ENCODE measurements at places on chromosomes 7 and 10.

GRCh38 chr7:128174386-128174785 lies 66.7 kb upstream of the LEP start:
- no peak for DNase-seq

- DNase-seq, result no peak
These were observed 67.8 kb downstream of the TMEM26 start for GRCh38 chr10:61385231-61386001.

DNA sequence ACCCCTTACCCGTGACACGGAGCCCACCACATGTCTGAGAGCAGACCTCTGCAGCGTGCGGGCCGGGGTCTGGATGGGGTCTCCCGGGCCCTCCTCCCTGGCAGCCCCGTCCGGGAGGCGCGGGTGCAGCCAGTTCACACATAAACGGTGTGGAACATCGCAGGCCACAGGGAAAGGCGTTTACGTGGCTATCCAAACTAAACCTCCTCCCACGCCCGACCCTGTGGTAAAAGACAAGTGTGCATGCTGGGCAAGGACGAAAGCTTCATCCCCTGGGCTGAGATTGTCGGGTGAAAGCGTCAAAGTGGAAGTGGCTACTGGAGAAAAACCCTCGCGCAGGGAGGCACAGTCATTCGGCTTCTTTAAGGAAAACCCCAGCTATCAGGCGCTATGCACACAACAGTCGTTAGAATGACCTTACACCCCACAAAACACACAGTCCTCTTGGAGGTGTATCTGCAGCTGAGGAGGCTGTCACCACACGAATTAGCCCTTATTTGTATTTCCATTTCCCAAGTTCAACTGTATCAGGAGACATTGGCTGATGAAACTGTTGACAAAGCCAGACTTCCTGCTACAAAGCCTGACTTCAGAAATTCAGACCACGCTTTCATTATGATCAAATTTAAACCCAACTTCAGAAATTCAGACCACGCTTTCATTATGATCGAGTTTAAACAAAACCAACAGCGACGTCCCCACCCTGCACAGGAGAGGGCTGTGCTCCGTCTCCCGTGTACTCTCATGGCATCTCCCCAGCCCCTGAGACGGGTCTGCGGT lies 15.3 kb downstream of the GPER1 start:
- no peak for DNase-seq

GRCh38 chr7:143447466-143447865 lies 4.2 kb downstream of the TAS2R60 start:
- no peak for DNase-seq

All from stromal cell of bone marrow (primary cell).